ENCODE measurements at places on chromosomes 5 and 9. TPM values are rescaled to one million over a fixed set of nuclear protein-coding genes. Genes with fewer than 3 reads are reported as not detected.

The RALGDS gene
- total RNA-seq: 51.9 TPM

The CD74 gene
- 290 TPM for total RNA-seq

DNA sequence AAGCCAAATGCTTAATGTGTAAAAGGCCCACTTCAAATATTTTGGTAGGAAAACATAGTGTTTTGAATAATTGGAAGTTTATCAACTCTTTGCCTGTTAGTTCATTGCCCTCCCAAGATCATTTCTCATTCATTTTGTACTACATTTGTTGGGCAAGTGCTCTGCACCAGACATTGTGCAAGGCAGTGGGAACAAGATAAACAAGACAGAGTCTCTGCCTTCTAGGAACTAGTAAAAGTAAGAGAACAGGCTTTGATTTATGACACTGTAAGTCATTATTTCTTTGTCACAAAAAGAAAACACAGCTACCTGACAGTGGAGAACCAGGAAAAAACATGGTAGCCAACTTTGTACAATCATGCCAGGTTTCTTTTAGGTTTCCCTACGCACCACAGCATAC lies 63.7 kb upstream of the PAM start:
- DNase-seq: no peak

- peak; percentile 18 for DNase-seq
Observed at GRCh38 chr5:757931-758697, 26.4 kb downstream of the ZDHHC11B start.

- peak; percentile 21 for DNase-seq
Observed at GRCh38 chr5:61275841-61276240, 56.2 kb upstream of the ZSWIM6 start.

DNA sequence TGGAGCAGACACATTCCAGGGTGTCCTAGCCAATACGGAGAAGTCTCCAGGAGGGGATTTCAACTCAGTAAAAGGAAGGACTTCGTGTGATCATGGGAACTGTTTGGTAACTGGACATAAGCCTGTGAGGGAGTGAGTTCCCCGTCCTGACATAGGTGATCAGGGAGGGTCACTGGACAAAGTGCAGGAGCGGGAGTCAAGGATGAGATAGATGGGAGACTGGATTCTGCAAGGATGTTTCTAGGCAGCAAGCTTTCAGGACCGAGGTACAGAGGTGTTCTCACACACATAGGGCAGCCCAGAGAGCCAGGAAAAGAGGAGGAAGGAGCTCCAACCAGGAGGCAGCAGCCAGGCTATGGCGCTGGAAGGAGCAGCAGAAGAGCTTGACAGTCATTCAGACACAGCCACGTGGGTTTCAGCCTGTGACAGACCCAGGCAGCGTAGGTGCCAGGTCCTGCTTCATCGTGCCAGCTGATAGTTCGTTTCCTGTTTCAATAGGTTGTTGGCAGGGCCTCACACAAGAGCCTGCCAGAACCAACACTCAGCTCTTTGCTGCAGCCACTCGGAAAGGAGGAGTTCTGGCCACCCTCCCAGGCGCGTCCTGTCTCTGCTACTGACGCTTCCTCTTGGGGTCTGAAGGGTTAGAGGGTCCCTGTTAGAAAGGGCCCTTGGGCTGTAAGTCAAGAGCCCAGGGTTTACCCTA lies 84.1 kb downstream of the AMBP start:
- DNase-seq: no peak
